ENCODE measurements at places on chromosomes 16 and 17.

- peak; percentile 81 for DNase-seq
Observed at GRCh38 chr16:85479972-85480726, 133.0 kb upstream of the GSE1 start.

- DNase-seq, result no peak
Observed at GRCh38 chr16:69474408-69474807, 50.0 kb downstream of the CYB5B start.

DNA sequence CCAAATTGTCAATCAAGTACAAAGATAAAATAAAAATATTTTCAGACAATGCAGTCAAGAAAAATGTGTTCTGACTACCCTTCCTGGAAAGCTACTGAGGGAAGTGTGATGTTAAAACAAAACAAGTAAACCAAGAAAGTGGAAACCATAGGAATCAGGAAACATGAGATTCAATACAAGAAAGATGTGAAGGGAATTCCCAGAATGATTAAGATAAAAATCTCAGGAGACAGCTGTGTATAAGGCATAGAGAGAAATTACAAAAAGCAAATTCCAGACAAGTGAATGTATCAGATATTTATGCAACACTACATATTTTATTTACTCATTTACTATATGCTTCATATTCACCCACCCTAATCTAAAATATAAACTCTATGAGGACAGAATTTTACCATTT is 32.2 kb downstream of the TRIM37 start:
- DNase-seq, result no peak

- DNase-seq, result no peak
Observed at GRCh38 chr17:68734187-68734900, 133.2 kb upstream of the FAM20A start.

DNA sequence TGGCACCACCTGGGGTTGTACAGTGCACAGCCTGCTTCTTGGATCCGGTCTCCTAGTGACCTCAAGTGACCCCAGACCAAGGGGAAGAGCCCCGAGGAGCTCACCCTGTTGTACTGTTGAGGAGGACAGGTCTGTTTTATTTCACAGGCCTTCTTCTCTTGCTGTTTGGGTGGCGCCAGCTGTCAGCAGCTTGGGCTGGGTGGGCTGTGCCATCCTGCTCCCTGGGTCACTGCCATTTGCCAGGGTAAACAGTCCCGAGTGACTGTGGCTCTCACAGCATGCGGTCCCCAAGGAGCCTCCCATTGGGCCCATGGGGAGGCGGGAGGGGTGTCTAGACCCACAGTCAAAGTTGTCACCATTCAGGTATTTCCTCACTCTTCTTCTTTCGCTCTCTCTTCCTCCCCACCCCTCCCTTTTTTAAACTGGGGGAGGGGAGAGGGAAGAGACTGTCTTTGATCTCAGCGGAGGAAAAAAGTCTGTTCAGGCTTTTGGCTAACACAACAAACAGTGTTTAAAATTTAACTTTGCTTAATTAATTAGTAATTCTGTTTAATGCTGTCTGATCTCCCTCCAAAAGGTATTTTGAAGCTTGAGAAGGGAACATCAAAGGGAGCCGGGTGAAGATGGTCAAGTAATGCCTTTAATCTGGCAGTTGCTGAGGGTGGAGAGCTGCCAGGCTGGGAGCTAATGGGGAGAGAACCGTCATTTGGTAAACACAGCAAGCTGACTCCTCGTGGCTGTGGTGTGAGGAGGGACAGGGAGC is 64.0 kb downstream of the SNX20 start:
- peak; percentile 51 for DNase-seq

- no peak for DNase-seq
Observed at GRCh38 chr17:69511250-69511649, 96.8 kb downstream of the MAP2K6 start.

- DNase-seq, result no peak
Observed at GRCh38 chr16:66521951-66522771, 27.8 kb downstream of the TK2 start.

DNA sequence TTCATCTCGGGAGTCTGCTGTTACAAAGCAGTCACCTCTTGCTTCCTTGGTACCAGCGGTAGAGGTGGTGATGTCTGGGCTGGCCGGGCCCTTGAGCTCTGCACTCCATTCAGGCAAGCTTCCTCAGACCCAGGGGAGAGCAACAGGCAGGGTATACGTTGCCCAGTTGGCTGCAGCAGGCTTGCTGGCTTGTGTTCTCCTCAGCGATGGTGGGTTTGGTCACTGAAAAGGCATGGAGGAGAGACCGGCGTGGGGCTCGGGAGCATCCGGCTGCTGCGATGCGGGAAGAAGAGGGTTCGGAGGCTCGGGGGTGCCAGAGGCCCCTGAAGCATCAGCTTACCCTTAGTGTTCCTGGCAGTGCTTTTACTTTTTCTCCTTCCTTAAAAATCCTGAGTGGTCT is 25.8 kb downstream of the SAP30BP start:
- no peak for DNase-seq

DNA sequence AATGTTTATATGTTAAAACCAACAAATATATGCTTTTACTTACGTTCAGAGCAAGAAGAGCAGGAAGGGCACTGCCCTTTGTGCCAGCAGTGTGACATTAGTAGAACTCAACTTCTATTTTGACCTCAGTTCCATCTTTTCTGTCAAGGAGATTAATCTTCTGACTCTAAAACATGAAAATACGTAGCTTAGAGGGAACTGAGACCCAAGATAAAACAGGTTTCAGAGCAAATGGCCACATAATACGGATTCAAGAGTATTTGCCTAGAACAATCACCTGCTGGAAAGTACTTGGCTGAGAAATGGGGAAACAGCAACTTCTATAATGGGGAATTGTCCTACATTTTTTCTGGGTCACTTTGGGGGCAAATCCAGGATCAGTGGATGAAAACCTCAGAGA is 22.2 kb downstream of the MYL4 start:
- no peak for DNase-seq

DNA sequence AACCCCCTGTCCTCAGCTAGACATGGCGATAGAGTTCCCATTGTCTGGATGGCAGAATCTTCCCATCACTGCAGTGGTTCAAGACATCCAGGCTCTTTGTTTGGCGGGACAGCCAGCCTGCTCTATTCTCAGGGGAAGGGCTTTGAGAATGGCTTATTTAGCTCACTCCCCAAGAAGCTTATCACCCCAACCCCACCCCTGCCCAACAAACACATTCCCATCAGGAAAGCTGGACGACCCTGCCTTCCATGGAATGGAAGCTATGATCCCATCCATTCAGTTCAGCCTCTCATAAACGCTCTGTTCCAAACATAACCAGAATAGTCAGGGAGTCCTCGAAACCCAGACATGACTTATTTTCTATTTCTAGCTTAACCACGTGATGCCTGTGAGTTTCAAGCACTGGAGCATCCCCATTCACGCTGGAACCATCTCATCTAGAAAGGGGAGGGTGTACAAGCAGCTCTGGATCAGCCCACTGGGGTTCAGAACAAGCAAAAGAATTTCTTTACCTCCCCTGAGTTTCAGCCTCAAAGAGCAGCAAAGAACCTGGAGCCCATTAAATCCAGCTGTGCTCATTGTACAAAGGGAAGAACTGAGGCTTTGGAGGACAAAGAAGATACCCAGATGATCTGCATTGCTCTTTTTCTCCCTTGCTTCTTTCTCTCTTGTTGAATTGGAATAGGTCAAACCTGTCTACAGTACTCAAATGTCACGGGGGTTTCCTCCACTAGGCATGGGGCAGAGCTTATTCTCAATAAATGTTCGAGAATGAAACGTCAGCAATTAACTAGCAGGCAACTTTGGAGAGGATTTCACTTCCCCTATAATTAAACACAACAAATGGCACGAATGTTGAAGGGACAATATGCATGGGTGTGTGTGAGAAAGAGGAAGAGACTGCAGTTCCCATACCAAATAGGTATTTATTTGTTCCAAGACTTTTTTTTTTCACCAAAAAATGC is 93.1 kb downstream of the XYLT1 start:
- DNase-seq, result no peak

GRCh38 chr16:88943741-88944140 is 33.3 kb downstream of the CBFA2T3 start:
- no peak for DNase-seq

DNA sequence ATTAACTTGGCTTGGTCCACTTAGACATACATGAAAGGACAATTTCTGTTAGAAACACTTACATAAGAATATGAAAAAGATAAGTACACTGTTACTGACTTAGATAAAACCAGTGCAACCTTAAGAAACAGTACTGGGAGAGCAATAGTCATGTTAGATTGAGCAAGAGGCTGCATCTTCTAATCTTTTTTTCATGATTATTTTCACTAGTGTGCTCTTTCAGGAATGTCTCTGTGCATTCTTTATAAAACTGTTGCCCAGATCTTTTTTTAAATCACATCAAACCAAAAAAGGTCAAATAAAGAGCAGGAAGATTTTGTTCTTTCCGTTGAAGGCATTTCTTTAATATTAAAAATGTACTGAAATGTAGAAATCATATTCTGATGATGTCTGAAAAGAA is 100.7 kb upstream of the AXIN2 start:
- DNase-seq, result no peak

- no peak for DNase-seq
Observed at GRCh38 chr16:27967169-27967568, 96.3 kb downstream of the GSG1L start.

DNA sequence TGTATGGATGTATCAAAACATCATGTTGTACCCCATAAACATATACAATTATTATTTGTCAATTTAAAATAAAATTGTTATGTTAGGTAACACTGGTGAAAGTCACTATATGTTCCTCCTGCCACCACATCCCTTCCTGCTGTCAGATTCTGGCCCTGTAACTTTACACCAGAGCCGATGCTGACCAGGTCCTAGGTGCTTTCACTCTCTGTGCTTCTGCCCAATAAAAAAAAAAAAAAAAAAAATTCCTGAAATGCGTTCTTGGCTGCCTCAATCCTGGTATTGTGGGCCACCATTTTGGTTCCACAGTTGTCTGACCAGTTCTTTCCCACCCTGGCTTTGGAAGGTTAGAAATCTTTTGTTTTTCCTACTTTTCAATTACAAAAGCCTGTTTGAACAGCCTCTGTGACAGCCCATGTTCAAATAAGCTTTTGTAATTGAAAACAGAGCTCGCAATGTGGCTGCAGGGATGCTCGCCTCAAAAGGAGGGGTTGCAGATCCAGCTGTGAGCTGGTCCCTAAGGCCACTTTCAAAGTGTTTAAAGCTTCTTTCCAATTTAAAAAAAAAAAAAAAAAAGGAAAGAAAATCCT is 831.0 kb upstream of the EEF2KMT start:
- DNase-seq, result peak; percentile 88

- DNase-seq, result no peak
Observed at GRCh38 chr17:6557040-6557438, 684 bp upstream of the PITPNM3 start.

DNA sequence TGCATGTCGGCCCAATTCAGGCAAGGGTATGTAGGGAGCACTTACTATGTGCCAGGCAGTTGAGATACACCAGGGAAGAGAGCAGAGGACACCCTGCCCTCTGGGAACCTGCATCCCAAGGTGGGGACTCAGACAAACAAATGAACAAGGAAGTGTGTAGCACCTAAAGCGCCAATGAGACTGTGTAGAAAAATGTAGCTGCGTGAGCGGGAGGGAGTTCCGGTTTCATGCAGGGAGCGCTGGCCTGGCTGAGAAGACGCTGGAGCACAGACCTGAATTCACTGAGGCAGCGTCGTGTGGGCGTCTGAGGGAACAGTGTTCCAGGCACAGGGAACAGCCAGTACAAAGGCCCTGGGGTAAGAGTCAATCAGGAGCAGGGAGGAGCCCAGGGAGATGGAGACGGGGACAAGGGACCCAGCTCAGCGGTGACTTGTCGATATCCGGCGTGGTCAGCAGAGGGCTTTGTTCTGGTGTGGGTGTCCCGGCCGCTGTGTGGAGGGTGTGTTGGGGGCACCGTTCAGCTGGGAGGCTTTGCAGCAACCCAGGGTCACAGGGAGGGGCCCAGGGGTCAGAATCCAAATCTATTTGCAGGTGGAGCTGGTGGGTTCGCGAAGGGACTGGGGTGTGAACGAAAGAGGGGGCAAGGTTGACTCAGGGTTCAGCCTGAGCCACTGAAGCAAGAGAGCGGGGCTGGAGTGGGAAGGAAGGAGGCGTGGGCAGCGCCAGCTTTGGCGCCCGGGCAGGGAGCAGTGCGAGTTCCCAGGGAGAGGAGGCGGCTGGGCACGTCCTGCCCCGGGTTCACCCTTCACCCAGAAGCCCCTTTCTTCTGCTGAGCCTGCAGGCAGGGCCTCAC is 17.8 kb upstream of the OSGIN1 start:
- no peak for DNase-seq

DNA sequence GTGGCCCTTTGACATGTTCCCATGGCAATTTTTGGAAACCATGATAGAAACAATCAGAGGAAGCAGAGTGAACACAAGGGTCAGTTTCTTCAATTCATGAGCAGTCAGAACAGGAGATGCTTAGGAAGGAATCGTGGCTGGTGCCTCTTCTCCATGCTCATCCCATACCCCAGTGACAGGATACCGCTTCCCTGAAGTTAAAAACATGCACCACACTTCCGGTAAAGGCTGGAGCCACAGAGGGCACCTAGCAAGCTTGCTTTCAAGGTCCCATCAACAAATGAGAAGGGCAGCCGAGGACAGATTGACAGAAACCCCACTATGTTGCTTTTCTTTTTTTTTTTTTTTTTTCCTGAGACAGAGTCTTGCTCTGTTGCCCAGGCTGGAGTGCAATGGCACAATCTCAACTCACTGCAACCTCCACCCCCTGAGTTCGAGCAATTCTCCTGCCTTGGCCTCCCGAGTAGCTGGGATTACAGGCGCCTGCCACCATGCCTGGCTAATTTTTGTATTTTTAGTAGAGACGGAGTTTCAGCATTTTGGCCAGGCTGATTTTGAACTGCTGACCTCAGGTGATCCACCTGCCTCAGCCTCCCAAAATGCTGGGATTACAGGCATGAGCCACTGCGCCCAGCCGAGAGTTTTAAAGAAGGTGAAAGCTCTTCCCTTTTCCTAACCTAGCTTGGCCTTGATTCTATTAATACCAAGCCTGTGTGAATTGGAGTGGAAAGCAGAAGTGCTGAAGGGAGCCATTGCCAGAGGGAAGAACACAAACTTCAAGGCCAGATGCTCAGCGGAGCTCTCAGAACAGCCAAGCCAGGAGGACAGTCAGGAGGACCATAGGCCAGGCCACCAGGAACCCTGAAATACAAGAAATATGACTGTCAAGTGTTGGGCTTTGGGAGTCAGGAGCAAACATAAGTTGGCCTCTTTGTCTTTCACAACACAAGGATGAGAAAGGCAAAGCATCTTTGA is 16.6 kb downstream of the GP2 start:
- no peak for DNase-seq

DNA sequence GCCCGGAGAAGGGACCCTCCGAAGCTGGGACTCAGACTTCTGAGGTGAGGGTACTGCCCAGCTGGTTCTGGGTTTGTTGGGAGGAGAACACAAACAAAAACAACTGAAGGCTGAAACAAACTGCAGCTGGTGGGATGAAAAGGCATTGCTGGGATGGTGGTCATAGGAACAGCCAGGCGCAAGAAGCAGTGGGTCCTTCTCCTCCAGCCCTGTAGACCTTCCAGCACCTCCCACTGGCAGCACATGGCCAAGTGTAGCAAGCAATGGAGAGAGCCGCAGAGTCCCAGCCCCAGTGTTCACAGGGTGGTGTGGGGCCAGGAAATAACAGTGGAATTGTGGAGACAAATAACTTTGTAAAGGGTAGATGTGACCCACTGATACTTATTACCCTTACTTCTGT is 48.7 kb upstream of the FOXJ1 start:
- DNase-seq, result peak; percentile 10

- no peak for DNase-seq
Observed at GRCh38 chr17:34736611-34737010, 157.2 kb downstream of the TMEM132E start.

- no peak for DNase-seq
Observed at GRCh38 chr16:89164436-89164835, 7.1 kb upstream of the CDH15 start.

All from ELF-1 (cell line).